AG20443 (cell line): ENCODE measurements at places on chromosomes 6 and 20.

- no peak for DNase-seq
Observed at GRCh38 chr20:9417665-9418064, 96.7 kb upstream of the LAMP5 start.

GRCh38 chr6:31042806-31043205, 32.5 kb downstream of the MUC22 start:
- peak; percentile 77 for DNase-seq

DNA sequence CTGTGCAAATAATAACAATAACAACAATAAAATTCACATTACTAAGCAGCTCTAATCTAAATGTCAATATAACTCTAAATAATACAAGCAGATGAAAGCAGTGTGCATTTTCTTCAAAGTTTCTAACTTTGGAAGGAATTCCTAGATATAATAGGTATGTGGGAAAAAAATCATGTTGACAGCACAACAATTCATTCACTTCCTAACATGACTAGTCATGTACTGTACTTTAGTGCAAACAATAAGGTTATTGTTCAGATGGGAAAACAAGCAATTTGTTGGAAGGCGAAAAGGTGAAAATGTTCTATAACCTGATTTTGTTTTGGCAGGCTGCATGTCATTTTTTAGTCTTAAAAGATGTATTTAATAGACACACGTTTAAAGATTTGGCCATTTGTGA, 484.3 kb upstream of the JAG1 start:
- no peak for DNase-seq

DNA sequence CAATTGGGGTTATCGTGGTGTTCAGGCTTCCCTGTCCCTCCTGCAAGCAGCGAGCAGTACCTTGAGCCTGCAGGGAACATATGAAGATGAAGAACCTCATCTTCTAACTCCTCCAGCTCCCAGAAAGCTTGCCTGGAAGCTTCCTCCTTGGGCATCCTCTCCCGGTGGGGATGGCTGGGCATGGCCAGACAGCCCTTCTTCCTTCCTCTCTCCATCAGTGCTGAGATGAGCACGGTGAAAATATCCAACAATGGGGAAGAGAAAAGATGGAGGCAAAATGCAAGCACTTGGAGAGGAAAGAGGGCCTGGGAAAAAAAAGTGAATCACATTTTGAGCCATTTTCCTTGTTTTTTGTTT, 107.7 kb upstream of the FOXA2 start:
- no peak for DNase-seq

- DNase-seq, result no peak
Observed at GRCh38 chr20:63530788-63531160, 6.4 kb downstream of the PTK6 start.

DNA sequence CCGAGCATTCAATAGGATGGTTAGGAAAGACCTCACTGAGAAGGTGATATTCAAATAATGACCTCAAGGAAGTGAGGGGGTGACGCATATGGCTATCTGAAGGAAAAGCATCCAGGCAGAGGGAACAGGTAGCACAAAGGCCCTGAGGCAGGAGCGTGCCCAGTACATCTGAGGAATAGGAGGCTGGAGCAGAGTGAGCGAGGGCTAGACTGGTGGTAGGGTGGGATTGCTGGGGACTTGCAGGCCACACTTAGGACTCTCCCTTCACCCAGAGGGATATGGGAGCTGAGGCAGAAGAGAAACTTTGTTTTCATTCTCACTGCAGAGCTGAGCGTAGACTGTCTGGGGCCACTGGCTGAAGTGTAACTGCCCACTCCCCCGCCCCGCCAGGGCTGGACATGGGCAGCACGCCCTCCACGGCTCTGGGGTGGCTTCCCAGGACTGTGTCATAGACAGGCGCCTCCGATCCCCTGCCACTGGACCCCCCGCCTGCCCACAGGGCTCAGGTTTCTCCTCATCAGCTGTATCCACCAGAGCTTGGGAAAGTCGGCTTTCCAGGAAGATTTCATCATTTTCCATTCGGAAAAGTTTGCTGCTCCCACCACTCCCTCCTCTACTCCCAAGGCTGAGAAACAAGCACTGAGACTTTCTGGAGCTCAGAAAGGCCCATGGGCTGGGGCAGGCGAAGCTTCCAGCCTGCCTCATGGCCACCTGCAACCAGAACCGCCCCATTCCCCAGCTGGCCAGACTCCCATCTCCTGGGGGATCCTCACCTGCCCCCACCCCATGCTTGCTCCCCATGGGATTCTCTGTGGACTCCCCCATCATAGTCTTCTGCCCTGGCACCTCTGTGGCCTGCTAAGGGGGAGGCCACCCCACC, 142.6 kb downstream of the MRPL14 start:
- peak; percentile 39 for DNase-seq

- DNase-seq, result no peak
Observed at GRCh38 chr6:29981211-29981812, 39.0 kb downstream of the HLA-A start.

- DNase-seq, result no peak
Observed at GRCh38 chr20:36074983-36075382, 79.6 kb upstream of the EPB41L1 start.

GRCh38 chr6:128518434-128519131, 1.8 kb downstream of the PTPRK start:
- DNase-seq, result no peak

DNA sequence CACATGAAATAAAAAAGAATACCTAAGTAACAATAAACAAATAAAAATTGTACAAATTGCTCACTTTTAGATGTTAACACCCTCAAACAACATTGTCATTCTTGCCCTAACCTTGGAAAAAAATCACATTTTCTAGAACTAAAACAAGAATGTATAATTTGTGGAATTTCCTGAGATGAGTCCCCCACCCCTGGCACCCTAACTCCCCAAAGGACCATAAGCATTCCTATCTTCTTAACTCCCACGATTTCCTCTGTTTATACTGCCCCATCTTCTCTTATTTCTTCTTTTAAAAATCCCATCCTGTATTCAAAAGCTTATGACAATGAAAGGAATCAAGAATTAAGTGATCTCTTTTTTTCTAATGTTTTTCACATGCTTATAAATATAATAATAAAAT, 70.9 kb downstream of the IBTK start:
- DNase-seq, result peak; percentile 4

GRCh38 chr20:7285918-7286556, 518.6 kb downstream of the BMP2 start:
- peak; percentile 71 for DNase-seq

GRCh38 chr6:157997893-157998608, 16.4 kb downstream of the SYNJ2 start:
- DNase-seq, result no peak

DNA sequence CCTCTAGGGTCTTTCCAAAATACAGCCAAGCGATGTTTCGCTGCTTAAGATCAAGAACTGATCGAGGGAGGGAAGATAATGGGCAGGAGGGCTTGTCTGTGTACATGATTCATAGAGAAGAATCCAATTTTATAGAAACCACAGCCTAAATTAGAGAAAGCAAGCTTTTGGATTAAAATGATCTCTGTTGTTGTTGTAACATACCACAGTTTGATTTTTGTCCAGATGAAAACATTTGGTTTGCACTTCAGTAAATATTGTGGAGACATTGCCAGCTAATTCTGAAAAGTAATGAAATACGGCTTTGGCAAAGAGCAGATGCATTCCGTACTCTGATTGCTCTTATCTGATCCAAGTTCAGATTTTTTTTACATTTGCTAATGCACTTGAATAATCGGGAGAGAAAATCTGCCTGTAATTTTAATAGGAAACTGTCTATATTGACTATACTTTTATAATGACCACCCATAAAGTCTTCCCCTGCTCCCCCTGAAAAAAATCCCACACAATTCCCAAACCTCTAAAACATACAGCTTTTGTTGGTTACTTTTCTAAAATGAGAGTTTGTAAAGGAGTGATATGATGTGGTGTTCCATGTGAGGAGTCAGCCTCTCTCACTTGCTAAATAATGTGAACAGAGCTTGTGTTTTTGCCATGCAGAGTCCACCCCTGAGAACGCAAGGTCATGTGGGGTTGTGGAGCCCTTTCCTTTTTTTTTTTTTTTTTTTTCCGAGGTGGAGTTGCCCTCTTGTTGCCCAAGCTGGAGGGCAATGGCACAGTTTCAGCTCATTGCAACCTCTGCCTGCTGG, 199.9 kb downstream of the DTNBP1 start:
- peak; percentile 29 for DNase-seq

DNA sequence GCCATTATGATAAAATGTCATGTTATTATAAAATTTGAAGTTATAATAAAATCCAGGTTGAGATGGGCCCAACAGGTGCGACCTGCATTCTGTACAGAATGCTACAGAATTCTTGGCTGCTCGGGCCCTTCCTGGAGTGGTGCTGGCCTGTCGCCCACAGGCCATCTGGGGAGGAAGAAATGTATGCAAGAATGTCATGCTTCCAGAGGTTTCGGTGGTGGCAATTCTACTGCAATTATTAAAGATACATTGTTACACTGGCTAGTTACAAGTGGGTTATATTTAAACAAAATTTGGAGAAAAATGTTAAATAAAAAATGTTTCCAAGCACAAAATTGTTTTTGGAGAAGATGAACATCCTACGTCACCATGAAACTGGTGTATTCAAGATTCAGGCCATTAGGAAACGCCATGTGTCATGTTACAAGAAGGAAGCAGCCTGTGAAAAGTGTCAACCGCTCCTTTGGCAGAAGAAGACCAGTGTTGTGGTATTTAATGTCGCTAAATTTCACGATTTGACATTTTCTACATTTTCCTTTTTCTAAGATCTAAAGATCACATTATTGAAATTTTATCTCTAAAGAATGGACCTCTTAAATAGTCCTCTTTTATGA, 7.1 kb downstream of the RAMACL start:
- no peak for DNase-seq

GRCh38 chr6:156161471-156161870, 615.7 kb upstream of the ARID1B start:
- no peak for DNase-seq
